ENCODE measurements at places on chromosomes 4 and X.

DNA sequence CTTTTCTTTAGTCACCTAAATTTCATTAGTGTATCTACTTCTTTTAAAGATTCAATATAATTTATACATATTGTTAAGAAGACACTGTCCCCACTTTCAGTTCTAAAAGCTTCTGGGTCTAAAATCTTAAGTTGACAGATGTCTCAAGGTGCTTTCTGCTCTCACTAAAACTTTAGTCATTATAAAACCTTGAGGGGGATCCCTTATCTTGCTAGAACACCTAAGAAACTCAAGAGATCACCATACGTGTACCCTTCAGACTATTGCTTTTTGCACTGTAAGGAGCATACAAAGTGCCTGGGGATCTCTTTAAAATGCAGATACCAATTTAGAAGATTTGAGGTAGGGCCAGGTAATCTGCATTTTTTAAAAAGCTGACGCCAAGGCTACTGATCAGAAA is 30.1 kb downstream of the CYBB start:
- no peak for DNase-seq

GRCh38 chrX:57964975-57965374 is 54.7 kb upstream of the ZXDA start:
- DNase-seq, result no peak

DNA sequence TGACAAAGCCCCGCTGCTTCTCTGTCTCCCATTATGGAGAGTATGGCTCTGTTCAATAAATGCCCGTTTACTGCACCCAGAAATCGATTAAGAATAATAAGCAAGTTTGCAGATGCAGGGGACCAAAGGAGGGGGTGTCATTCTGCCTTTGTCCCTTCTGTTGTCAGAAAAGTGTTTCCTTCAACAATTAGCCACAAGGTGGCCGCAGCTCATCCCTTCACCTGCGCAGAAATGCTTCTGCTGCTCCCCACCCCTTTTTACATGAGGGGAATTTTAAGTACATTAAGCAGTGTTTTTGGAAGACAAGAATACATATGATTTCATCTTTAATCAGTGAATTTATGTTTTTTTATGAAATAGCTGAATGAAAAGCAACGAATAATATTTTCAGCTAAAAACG is 175.6 kb upstream of the ARX start:
- DNase-seq, result no peak

GRCh38 chr4:98612318-98613250 is 45.8 kb downstream of the TSPAN5 start:
- DNase-seq, result no peak

GRCh38 chr4:88846206-88846790 is 148.7 kb upstream of the NAP1L5 start:
- DNase-seq, result no peak

GRCh38 chrX:26414534-26414933 is 198.6 kb downstream of the MAGEB5 start:
- no peak for DNase-seq

GRCh38 chr4:150464523-150464922 is 117.4 kb upstream of the MAB21L2 start:
- DNase-seq, result no peak

GRCh38 chr4:168150420-168151050 is 58.2 kb downstream of the ANXA10 start:
- DNase-seq, result no peak

DNA sequence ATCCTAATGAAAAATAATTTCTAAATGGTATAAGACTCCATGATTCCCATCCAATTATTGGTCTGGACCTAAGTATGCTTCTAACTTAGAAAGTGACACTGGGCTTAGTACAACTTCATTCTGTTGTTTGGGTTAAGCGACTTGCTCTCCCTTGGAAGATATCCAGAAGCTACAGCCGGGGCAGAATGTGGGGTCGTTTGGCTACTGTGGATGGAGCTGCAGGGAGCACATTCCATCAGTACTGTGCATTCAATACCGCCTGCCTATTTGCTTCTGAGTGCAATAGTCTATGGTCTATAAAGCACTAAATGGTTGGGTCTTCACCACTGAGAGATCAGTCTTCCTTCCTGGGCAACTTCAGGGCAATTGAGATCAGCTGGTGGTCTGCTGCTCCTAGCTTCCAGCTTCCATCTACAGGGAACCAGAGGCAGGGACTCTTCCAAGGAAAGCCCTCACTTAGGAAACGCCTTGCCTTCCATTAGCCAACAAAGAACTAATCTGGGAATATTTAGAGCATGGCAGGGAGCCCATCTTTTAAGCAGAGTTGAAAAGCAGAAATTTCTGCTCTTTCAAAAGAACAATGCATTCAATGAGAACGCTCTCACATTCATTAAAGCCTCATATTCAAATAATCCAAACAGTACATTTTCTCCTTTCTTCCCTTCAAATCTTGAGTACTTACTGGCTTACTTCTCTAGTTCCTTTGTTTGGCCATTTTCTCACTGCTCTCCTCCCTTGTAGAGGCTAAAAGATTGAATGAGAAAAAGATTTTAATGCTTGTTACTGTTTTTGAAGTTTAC is 1049.9 kb upstream of the TENM3 start:
- DNase-seq, result no peak

- no peak for DNase-seq
These were observed 404.2 kb downstream of the KCNIP4 start for GRCh38 chr4:21544415-21544814.

GRCh38 chrX:78923198-78924015 is 21.8 kb upstream of the P2RY10 start:
- no peak for DNase-seq

GRCh38 chrX:113675278-113675677 is 834.6 kb upstream of the AMOT start:
- DNase-seq, result no peak
